ENCODE measurements at places on chromosomes 7 and 10.
A peak's percentile ranks its signal among the peaks of the same experiment; 100 is the strongest.

DNA sequence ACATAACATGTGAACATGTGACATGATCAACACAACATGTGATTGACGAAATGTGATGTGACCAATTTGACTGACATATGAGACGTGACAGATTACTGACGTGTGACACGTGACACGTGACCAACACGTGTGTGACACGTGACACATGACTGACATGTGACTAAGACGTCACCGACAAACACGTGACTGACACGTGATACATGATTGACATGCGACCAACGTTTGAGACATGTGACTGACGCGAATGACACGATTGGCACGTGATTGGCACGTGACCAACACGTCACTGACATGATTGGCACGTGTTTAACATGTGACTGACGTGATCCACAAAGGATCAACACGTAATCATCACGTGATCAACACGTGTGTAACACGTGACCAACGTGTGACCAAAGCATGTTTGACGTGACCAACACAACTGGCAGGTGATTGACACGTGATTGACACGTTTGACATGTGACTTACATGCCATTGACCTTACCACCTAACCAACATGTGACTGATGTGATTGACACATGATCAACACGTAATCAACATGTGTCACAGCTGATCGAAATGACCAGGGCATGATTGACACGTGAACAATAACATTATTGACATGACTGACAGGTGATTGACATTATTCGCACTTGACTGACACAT lies 23.7 kb downstream of the CRPPA start:
- DNase-seq, result no peak

GRCh38 chr10:113326160-113327111 lies 226.4 kb upstream of the HABP2 start:
- DNase-seq, result no peak

DNA sequence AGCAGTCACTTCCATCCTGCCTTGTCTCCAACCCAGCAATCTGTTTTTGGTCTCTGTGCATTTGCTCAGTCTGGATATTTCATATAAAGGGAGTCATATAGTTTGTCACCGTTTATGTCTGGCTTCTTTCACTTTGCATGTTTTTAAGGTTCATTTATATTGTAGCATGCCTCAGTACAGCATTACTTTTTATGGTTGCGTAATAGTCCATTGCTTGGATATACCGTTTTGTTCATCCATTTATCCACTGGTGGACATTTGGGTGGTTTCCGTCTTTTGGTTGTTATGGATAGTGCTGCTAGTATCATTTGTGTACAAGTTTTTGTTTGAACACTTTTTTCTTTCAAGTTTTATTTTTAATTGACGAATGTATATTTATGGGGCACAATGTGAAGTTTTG lies 18.2 kb downstream of the TBC1D12 start:
- no peak for DNase-seq

DNA sequence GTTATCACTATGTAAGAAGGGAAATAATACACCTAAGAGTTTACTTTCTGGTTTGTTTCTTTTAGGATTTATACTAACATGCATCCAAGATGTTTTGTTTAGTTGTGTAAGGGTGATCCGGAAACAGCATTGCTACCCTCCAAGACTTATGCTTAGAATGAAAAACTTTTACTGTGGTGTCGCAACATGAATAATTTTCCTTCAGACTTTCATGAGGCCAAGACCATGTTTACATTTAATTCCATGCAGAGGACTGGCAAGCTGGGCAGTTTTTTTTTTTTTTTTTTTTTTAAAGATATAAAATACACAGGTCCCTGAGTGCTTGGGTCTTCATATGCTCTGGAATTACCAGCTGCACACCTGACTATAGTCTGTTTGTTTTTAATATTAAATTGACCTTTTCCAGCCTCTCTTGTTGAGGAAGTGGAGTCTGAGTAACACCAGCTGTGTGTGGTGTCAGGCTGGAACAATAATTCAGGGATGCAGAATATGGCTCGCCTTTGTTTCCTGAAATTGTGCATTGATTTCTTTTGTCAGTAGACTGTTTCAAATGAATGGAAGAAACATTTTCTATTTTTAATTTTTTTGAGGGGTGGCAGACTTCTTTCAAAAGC lies 81.7 kb downstream of the ST7 start:
- DNase-seq, result no peak

GRCh38 chr7:158891922-158892321 lies 35.6 kb downstream of the DYNC2I1 start:
- DNase-seq, result no peak

GRCh38 chr10:122393288-122393687 lies 18.8 kb downstream of the PLEKHA1 start:
- DNase-seq, result no peak

GRCh38 chr7:128190051-128190647 lies 50.9 kb upstream of the LEP start:
- DNase-seq, result no peak

GRCh38 chr7:113142385-113143119 lies 24.2 kb upstream of the SMIM30 start:
- DNase-seq, result no peak

DNA sequence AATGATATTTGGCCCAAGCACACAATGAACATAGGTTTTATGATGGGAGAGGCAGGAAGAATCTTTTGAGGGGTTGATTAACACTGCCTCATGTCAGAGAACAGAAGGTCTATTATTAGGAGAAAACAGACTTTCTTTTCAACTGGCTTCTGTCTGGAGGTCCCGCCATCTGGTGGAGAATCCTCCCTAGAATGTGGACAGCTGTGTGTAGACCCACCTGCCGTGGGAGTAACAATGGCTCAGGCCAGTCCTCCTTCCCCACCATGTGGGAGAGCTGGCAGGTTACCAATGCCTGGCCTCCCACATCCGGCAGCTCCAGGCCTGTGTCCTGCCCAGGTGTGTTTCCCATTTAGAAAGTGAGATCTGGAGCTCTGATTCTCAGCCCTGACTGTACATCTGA lies 70.4 kb upstream of the AOAH start:
- peak; percentile 58 for DNase-seq

GRCh38 chr7:114084472-114085312 lies 165.9 kb upstream of the PPP1R3A start:
- peak; percentile 82 for DNase-seq

- DNase-seq, result no peak
Observed at GRCh38 chr10:819816-820215, 111.7 kb downstream of the LARP4B start.

DNA sequence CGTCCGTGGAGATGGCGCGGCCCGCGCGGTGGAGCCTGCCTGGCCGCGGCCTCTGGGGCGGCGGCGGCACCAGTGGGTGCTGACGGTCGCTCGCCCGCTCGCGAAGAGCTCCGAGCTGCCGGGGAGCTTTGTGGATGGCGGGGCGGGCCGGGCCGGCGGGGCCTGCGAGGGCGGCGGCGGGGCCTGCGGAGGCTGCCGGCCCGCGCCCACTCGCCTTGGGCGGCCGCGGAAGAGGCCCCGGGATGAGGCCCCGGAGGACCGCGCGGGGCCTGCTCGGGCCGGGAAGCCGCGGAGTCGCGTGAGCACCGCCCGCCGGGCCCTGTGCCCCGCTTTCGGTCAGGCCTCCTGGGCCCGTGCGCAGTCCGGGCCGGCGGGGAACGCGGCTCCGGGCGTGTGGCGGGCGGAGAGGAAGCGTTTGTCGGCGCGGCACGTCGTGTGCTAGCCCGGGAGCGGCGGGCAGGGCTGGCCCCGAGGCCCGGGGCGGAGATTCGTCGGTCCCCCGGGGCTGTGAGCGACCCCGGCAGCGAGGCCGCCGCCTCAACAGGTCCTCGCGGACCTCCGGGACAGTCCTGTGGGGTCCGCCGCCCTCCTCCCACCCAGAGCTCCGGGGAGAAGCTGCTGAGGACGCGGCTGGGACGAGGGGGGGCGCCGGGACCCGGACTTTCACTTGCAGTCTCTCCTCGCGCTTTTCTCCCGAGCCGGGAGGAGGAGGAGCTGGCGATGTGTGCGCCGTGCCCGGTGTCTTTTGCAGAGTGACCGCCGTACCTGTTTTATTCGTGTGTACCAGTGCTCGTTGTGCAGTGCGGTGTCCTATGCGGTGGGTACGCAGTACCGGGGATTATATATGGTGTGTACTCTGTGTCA lies 578 bp downstream of the ZMYND11 start:
- peak; percentile 75 for DNase-seq

GRCh38 chr10:47143072-47143471 lies 156.9 kb upstream of the GDF10 start:
- no peak for DNase-seq
